GM04504 (cell line): ENCODE measurements at places on chromosomes 1 and 21.

DNA sequence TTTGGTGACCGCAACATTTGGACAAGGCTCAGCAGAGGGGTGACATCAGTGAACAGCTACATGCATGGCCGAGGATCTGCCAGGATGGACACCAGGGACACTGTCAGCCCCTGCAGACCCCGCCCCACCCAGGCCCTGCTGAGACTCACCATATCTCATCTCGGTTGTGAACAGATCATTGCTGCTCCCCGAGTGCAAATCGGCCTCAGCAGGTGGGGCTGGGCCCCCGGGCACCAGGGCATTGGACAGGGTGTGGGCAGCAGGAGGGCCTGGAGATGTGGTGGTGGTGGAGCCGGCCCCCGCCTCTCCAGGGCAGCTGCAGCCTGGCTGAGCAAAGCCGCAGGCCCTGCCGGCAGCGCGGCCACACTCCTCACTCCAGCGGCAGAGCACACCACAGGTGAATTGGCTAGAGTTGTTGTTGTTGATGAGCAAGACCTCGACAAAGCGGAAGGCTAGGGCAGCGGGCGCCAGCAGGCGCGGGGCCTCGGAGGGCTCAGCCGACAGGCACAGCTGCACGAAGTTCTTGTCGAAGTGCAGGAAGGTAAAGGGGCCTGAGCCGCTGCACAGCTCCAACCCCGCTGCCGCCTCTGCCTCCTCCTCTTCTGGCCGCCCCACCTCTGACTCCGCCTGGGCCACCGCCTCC, 8.2 kb downstream of the ADGRB2 start:
- DNase-seq, result no peak

- DNase-seq, result no peak
Observed at GRCh38 chr1:31571340-31572295, 4.7 kb upstream of the TINAGL1 start.

GRCh38 chr1:157878059-157878458, 36.5 kb upstream of the CD5L start:
- peak; percentile 12 for DNase-seq

GRCh38 chr1:68270951-68271350, 38.6 kb upstream of the WLS start:
- DNase-seq, result no peak

GRCh38 chr1:151934048-151934493, 24.8 kb upstream of the THEM4 start:
- DNase-seq, result no peak

DNA sequence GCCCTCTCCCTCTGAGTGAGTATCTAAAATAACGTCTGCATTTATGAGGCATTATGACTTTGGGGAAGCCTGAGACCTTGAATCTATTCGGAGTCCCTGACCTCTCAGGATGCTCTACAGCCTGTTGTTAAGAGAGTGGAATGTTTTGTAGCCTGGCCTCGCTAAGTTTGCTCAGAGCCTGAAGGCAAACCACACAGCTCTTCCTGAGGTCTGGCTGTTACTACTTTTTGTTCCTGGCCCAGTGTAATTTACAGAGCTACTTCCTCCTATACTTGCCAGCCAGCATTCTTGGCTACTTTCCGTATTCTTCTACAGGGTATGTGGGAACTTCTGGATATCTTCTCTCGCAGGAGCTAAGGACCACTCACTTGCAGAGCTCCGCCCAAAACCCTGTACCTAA, 3.6 kb upstream of the ZMYM4 start:
- no peak for DNase-seq

DNA sequence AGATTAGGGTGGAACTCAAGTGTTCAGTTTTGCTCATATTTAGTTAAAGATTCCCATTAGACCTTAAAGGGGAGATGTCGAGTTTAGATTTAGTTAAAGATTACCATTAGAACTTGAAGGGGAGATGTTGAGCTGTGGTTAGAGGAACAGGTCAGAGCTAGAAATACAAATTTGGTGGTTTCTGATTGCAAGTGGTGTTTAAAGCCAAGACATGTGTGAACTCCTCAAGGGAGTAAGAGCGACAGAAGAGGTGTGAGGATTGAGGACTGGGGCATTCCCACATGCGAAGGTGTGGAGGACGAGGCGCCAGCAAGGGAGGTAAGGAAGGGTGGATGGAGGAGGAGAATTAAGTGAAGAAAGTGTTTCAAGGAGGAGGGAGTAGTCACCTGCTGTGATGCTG, 168.6 kb downstream of the IER5 start:
- DNase-seq, result no peak

- DNase-seq, result no peak
Observed at GRCh38 chr1:82695443-82695842, 894.7 kb downstream of the ADGRL2 start.

GRCh38 chr1:29805896-29806160, 569.5 kb downstream of the PTPRU start:
- no peak for DNase-seq

GRCh38 chr1:9211291-9211811, 23.2 kb upstream of the H6PD start:
- no peak for DNase-seq

GRCh38 chr1:179107706-179108629, 26.1 kb downstream of the TOR3A start:
- DNase-seq, result no peak

- no peak for DNase-seq
Observed at GRCh38 chr1:209556162-209556690, 27.3 kb upstream of the CAMK1G start.

GRCh38 chr1:187734427-187734826, 905.7 kb downstream of the PLA2G4A start:
- no peak for DNase-seq

GRCh38 chr1:2009101-2010053, 5.8 kb upstream of the CFAP74 start:
- no peak for DNase-seq

GRCh38 chr1:38436749-38437148, 390.2 kb upstream of the POU3F1 start:
- no peak for DNase-seq

GRCh38 chr1:109530457-109531087, 9.1 kb upstream of the GPR61 start:
- DNase-seq, result no peak

DNA sequence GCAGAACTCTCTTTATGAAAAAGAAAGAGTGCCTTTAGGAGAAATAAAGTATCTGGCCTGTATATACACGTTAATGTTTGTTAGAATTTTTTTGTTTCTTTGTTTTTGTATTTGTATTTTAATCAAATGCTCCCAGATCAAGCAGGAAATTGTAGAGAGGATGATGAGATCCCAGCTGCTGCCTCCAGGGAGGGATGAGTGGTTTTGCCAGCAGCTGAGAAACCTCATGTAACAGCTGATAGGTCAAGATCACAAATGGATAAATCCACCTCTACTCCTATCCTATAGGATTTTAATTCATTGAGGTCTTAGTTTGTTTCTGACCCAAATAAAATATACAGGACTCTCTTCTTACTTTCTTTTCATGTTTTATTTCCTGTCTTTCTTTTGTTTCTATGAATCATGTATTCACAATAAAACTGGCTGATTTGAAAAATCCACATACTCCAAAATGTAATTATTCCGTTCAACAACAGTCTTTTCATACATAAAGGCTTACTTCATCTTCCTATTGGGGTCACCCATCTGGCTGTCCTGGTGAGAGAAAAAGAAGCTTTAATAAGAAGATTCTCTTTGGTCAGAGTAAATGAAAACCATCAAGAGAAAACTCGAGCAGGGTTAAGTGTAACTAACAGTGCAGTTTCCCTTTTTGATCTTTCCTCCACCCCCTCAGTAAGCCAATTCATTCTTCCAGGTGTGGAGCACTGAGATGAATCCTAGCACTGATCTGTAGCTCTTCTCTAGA, 129.3 kb upstream of the PLPPR5 start:
- no peak for DNase-seq

GRCh38 chr1:116330342-116330652, 42.7 kb upstream of the ATP1A1 start:
- no peak for DNase-seq

DNA sequence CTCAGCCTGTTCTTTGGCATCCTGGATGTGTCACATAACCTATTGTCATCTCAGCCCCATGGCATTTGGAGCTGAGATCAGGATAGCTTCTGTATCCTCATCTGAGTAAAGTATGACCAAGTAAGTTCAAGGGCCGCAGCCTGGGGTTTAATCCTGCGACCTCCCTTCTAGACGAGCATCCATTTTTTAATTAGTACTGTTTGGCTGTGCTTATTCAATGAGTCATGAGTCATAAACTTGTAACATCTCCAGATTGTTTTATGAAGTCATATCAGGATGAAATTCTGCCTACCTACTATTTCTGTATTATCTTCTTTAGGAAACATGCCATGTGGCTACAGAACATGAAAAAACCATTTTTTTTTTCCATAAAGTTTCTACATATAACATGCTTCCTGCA, 119.1 kb downstream of the ERG start:
- DNase-seq, result no peak

DNA sequence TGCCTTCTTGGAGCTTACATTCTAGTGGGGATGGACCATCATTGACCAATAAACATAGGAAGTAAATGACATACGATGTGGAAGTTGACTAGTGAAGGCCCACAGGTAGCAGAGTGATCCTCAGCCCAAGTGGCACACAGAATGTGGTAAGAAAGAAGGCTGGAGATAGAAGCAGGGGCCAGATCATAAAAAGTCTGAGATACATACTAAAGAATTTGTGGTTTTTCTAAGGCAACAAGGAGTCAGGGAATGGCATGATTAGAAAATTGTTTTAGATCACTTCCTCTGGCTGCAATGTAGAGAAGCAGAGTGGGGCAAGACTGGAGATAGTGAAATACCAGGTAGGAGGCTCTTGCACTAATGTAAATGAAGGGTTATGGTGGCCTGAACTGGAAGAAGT, 154.0 kb downstream of the VPS13D start:
- no peak for DNase-seq

DNA sequence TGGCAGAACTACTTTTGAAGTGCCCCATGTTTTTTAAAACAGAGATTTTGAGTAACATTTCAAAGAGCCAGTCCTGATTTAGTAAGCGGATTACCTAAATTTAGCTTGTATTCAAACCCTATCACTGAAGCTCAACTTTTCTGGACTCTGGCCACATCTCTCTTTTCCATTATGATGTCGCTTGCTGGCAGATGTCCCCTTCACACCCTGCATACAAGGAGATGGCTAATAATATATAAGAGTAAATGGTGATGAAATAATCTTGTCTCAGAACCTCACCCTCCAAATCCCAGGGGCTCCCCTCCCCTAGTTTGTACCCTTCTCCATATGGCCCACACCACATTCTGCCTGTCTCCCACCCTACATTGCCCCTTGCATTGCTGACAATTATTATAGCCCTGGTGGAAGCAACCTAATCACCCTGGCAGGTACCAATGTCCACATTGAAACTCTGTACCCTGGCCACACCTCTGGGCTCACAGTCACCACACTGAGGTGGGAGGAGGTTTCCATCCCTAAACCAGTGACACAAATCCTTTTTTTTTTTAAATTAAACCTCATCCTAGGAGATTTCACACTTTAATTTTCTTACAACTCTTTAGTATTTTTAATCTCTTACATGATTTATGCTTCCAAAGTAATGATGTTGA, 106.0 kb upstream of the SYT6 start:
- DNase-seq, result no peak

GRCh38 chr1:202274611-202275010, 67.1 kb downstream of the UBE2T start:
- no peak for DNase-seq

GRCh38 chr1:54884135-54884586, 2.8 kb downstream of the DHCR24 start:
- no peak for DNase-seq

- no peak for DNase-seq
Observed at GRCh38 chr1:41957568-41957967, 38.8 kb upstream of the HIVEP3 start.

DNA sequence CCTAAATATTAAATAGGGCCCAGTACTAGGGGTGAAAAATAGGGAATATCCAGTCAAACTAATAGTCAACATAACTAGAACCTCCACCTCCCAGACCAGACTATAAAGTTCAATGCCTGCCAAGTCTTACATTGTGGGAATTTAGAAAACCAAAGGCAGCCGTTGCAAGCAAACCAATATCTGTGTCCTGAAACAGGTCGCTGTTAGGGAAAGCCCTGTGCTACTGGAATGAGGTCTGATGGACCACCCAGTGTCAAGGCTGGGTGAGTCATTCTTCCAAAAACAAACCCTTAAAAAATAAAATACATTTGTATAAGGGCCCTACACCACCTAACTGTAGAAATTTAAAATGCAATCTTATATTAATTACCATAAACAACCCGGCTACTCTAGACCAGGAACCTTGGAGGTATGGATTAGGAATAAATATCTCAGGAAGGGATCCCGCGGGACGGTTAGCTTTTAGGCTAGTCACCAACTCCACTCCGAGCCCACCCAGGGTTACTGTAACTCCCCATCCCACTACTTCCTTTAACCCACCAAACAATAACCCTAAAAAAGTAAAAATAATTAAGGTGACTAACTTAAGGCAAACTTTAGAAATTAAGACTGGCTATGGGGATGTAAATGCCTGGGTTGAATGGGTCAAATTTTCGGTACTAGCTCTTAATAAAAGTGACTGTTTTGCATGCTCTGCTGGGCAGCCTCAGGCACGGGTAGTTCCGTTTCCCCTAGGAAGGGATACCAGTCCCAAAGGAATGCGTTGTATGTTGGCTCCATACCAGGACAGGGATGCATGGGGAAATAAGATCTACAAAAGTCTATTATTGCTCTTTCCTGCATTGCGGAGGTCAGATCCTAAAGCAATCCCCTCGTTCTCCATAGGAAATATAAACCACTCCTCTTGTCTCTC, 65.4 kb upstream of the TLR5 start:
- no peak for DNase-seq

GRCh38 chr1:185200889-185201288, 43.9 kb downstream of the SWT1 start:
- no peak for DNase-seq

DNA sequence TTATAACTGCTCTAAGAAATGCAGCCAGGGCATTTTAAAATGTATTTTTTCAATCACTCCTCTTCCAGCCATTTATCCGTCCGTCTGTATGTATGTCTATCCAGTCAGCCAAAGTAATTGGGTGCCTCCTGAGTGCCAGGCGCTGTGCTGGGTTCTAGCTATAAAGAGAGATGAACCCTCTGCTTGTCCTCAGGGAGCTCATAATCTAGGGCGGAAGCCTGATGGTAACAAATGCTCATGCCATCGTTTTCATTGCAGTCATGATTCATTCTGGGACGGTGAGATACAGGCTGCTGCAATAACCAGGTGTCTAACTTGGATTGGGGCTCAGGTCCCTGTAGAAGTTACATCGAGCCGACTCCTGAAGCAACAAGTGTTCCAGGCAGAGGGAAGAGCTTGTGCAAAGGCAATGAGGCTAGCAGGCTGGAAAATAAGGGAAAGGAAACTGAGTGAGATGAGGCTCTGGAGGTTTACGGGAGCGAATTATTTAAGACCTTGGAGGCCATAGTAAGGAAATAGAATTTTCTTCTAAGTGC, 11.6 kb downstream of the IFI6 start:
- DNase-seq, result no peak

DNA sequence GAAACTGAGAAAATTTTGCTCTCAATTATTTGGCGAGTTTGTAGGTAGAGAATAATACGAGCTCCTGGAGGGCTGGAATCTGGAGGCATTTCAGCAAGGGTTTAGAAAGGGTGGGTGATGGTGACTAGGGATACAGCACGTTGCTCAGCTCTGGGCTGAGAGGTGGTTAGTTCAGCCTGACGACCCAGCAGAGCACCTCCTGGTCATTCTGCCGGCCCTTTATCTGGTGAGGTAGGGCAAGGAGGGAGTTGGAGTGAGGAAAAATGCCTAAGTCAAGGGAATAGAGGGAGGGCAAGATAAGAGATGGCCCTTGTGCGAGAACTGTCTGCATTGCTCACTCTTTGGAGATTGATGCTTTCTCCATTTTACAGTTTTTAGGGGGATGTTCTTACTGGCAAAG, 19.1 kb downstream of the GALNT2 start:
- no peak for DNase-seq
